Activated CD4-positive, alpha-beta T cell treated with anti-CD3 and anti-CD28 coated beads, Interleukin-2, amount 10 ng/mL, durations not matched to agents 7 days and 5 days (primary cell): ENCODE measurements at places on chromosomes 11 and 22.

DNA sequence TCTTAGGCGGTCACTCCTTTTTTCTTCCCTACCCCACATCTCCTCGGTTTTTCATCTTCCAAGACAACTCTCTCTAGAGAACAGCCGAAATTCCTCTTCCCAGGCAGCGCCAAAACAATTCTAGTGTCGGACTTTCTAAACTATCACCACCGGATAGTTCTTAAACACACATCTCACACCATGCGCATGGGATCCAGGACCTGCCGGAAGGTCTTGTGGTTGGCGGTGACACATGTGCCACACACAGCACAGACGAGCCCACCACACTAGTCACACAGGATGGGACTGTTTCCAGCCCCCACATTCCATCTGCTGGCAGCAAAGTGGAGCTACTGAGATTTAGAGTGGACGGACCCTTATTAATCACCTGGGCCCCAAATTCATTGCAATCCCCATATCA lies 614.9 kb upstream of the CADM1 start:
- no peak for DNase-seq
- no peaks in the 10 kb centered on the region for H3K27me3 ChIP-seq
- no peak overlapping the region for H3K27ac ChIP-seq
- H3K4me1 ChIP-seq: no peaks in the 10 kb centered on the region

DNA sequence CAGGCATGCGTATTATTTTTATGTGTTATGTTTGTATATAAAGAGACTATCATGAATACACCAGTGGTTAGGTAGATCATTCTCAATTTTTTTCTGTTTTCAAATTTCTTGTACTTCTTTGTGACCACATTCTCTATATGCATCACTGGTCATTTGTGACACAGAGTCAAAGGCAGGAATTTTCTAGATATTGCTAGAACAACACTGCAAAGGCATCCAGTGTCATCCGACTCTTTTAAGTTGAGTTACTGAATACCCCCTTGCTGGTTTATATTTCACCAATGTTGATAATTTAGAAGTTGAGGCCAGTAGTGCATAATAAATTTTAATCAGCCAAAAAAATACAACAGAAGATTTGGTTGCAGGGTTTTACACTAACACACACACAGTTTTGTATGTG lies 351.8 kb downstream of the CASP12 start:
- no peak overlapping the region for H3K4me3 ChIP-seq
- H3K27me3 ChIP-seq: peaks cover 4% of the 10 kb centered on the region
- no peak overlapping the region for H3K27ac ChIP-seq
- DNase-seq: no peak

GRCh38 chr11:12762696-12763324 lies 88.6 kb downstream of the TEAD1 start:
- no peak for DNase-seq
- H3K36me3 ChIP-seq: no peaks in the 10 kb centered on the region

DNA sequence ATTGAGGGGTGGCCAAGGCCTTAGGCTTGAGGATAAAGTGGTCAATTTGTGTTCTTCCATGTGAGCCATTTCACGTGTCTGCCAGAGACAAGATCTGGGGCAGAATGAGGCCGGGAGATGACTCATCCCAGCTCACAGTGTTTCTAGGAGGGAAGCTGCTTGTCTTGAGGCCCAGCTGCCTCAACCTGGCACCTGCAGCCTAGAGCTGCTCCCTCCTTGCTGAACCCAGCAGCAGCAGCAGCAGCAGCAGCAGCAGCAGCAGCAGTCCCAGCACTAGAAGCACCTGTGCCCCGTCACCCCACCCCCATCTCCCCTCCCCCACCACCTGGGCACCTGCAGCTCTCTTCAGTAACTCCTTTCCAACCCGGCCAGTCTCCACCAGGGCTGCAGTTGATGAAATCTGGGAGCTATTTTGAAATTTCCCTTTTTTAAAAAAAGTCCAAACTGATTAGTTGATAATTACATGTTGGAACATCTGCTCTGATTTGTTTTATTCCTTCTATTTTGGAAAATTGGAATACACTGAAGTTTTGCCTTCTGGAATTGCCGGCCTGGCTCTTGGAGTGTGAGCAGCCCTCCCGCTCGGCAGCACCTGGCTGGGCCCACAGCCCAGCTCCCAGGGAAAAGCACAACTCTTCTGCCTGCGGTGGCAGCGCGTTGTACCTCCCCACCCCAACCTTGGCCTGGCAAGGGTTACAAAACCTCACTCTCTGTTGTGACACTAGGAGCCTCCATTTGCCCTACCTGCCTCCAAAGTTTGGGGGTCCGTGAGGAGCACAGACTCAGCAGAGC lies 143.5 kb downstream of the NXPE2 start:
- H3K4me1 ChIP-seq: no peaks in the 10 kb centered on the region
- no peaks in the 10 kb centered on the region for H3K36me3 ChIP-seq
- H3K27me3 ChIP-seq: no peaks in the 10 kb centered on the region
- no peak overlapping the region for H3K27ac ChIP-seq
- no peak overlapping the region for H3K4me3 ChIP-seq

DNA sequence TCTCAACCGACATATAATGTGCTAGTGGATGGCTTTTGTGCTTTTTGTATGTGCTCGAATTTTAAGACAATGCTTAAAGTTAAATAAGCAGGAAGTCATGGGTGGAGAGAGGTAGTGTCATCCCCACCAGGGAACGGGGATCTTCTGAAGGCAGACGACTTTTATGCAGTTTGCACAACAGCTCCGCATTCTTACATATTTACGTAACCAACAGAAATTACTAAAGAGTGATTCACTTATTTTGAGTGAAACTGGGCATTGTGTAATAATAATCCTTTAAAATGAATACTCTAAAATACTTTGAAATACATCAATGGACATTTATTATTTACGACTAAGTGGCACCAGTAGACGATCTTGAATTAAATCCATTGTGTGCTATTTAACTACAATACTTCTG lies 305.1 kb downstream of the CNTN5 start:
- no peak for DNase-seq
- no peaks in the 10 kb centered on the region for H3K36me3 ChIP-seq
- H3K4me3 ChIP-seq: no peak overlapping the region
- H3K27me3 ChIP-seq: no peaks in the 10 kb centered on the region
- H3K4me1 ChIP-seq: no peaks in the 10 kb centered on the region
- no peak overlapping the region for H3K27ac ChIP-seq

GRCh38 chr22:27747396-27748221 lies 53.9 kb downstream of the MN1 start:
- H3K4me1 ChIP-seq: no peaks in the 10 kb centered on the region
- H3K27ac ChIP-seq: no peak overlapping the region
- H3K27me3 ChIP-seq: peaks cover 7% of the 10 kb centered on the region
- no peak for DNase-seq
- H3K36me3 ChIP-seq: no peaks in the 10 kb centered on the region

GRCh38 chr11:28146123-28146751 lies 38.0 kb downstream of the METTL15 start:
- no peak overlapping the region for H3K4me3 ChIP-seq
- no peak overlapping the region for H3K27ac ChIP-seq
- no peaks in the 10 kb centered on the region for H3K27me3 ChIP-seq
- no peaks in the 10 kb centered on the region for H3K36me3 ChIP-seq

GRCh38 chr22:28918550-28919271 lies 35.3 kb downstream of the ZNRF3 start:
- DNase-seq: no peak
- no peak overlapping the region for H3K27ac ChIP-seq
- no peaks in the 10 kb centered on the region for H3K36me3 ChIP-seq
- no peak overlapping the region for H3K4me3 ChIP-seq
- no peaks in the 10 kb centered on the region for H3K4me1 ChIP-seq
